ENCODE measurements at places on chromosomes 7 and 10. TPM values are rescaled to one million over a fixed set of nuclear protein-coding genes. Genes with fewer than 3 reads are reported as not detected.

DNA sequence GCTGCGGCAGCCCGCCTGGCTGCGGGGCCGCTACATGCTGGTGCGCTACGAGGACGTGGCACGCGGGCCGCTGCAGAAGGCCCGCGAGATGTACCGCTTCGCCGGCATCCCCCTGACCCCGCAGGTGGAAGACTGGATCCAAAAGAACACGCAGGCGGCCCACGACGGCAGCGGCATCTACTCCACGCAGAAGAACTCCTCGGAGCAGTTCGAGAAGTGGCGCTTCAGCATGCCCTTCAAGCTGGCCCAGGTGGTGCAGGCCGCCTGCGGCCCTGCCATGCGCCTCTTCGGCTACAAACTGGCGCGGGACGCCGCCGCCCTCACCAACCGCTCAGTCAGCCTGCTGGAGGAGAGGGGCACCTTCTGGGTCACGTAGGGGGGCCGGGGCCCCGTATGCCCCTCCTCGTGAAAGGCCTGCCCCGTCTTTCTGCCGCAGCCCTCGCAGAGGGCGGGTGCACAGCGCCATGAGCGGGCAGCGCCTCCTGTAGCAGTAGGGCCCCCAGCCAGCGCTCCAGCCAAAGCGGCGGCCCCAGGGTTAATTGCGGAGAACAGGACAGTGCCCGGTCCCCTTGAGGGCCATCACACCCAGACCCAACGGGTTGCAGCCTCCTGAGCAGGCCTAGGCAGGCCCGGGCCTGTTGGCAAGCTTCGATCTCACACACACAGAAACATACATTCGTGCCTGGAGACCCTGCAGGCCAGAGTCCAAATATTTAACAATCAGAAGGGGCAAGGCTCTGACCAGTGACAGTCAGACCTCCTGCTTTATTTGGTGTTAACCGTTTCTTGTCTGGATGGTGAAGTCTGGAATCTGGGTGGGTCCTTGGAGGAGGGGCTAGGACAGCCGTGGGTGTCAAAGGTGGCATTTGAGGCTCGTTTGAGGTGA, 44.1 kb downstream of the CHST3 start:
- DNase-seq = no peak

- no peak for DNase-seq
These were observed 8.8 kb downstream of the ADAM8 start for GRCh38 chr10:133267829-133268228.

GRCh38 chr10:125482108-125482507, 200.9 kb downstream of the TEX36 start:
- DNase-seq = no peak

DNA sequence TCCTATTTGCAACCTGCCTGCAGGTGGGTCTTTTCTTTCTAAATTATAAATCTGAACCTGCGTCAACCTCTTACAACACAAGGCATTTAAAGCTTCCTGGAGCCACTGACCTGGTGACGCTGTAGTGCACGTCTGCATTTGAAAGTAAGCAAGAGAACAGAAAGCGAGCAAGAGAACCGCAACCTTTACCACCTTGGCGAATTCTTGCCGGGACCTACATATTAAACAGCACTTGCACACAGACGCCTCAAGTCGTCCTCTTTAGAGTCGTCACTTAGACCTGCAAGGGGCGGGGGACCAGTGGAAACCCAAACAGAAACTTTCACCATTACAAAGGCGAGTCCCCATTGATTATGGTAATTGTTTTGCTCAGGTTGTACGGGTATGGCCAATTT, 9.5 kb downstream of the GLI3 start:
- no peak for DNase-seq

DNA sequence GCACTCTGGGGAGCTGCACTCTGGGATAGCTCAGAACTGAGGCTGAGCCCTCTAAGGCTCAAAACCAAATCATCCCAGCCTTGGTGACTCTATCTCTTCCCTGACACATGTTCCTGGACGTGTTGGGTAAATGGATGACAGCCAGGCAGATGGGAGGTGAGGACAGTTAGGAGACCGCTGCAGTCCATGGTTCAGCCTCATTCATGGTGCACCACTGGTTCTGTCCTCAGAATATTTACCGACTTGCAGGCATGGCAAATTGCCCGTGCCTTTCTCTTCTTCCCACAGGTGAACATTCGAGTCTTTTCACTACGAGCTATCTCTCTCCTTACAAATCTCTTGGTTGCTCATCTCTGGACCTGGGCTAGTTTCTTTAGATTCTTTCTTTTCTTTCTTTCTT, 80.3 kb upstream of the EFCAB10 start:
- DNase-seq = peak; percentile 74

DNA sequence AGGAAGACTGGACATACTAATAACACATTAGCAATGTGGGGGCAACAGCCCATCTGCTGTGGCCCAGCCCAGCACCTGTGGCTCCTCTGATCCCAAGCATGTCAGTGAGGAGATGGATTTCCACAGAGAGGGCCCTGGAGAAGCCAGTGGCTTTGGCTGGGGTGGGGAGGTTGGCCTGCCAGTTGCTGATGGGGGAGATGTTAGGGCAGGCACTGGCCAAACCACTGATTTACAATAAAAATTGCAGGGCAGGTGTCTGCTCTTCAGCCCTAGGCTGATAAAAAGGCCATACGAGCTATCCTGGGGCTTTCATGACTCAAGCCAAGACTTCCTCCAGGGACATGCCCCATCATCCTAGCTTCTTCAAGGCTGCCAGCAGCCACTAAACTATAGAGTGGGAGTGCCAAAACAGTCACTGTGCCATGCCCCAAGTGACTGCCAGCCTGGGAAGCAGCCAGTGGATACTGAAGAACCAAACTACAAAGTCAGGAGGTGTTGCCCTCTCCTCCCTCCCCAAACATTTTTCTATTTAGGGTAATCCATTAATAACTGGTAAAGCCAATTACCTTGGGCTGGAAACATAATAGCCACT, 37.8 kb downstream of the DPCD start:
- DNase-seq = no peak

The KEL gene
- 0.28 TPM for total RNA-seq

Data from left lobe of liver (tissue), 2 donors.